ENCODE measurements at places on chromosomes 7 and 10. TPM values are rescaled to one million over a fixed set of nuclear protein-coding genes. Genes with fewer than 3 reads are reported as not detected.

Gene FAM25G
- total RNA-seq = 82.7 TPM

Gene CHST3
- 15.7 TPM for total RNA-seq

Gene CRPPA
- 1.5 TPM for total RNA-seq

Gene NANOS1
- total RNA-seq = 3.6 TPM

Gene GNAT3
- total RNA-seq = not detected

Gene H2BK1
- not detected for total RNA-seq

Gene SPDYE11
- total RNA-seq = not detected

Gene RPEL1
- not detected for total RNA-seq

Gene VWA2
- total RNA-seq = 21.5 TPM

Gene PNLIPRP1
- total RNA-seq = not detected

Gene CFAP70
- total RNA-seq = 7.0 TPM

Gene DBNL
- 122 TPM for total RNA-seq

Gene RAB19
- total RNA-seq = 0.47 TPM

Gene TMEM225B
- total RNA-seq = 2.5 TPM

Gene CLDN3
- 24.3 TPM for total RNA-seq

Gene WDR86
- not detected for total RNA-seq

Gene IFIT1B
- total RNA-seq = not detected

Gene CRTAC1
- 1.8 TPM for total RNA-seq

Gene AKR1D1
- not detected for total RNA-seq

Gene PALD1
- total RNA-seq = 6.0 TPM

Gene GARIN1A
- 0.26 TPM for total RNA-seq

Gene NPFFR1
- 0.42 TPM for total RNA-seq

Gene PODXL
- 9.6 TPM for total RNA-seq

Gene HTR5A
- total RNA-seq = not detected

Gene CCDC126
- total RNA-seq = 13.6 TPM

Gene CTAGE15
- total RNA-seq = not detected

Gene FBXO24
- total RNA-seq = 1.0 TPM

Gene PDIA4
- 55.9 TPM for total RNA-seq

Gene PRKCQ
- total RNA-seq = not detected

Gene HOXA9
- total RNA-seq = 44.7 TPM

Gene WNT16
- 13.1 TPM for total RNA-seq

Gene PHKG1
- 0.80 TPM for total RNA-seq

Gene UTF1
- total RNA-seq = not detected

Gene NKX1-2
- total RNA-seq = 1.5 TPM

Gene ZNF32
- 27.3 TPM for total RNA-seq

Gene IGF2BP3
- not detected for total RNA-seq

Gene AFAP1L2
- total RNA-seq = 19.4 TPM

Gene ITPRID1
- total RNA-seq = 16.7 TPM

Gene ANKRD61
- not detected for total RNA-seq

Gene SHH
- total RNA-seq = not detected

Gene EVX1
- not detected for total RNA-seq

Gene DKK1
- total RNA-seq = 41.1 TPM

Gene DNAH11
- 5.8 TPM for total RNA-seq

Gene ODAD2
- total RNA-seq = not detected

Gene GPER1
- total RNA-seq = 1.1 TPM

Gene ANXA11
- total RNA-seq = 68.4 TPM

Gene FAM20C
- total RNA-seq = 17.3 TPM

Gene PRKG1
- 1.5 TPM for total RNA-seq

Gene ZNF503
- 7.3 TPM for total RNA-seq

Gene ARHGAP12
- total RNA-seq = 29.9 TPM

Gene CNPY1
- not detected for total RNA-seq

Gene CNTNAP2
- total RNA-seq = not detected

Gene ADIRF
- 72.0 TPM for total RNA-seq

Gene TAS2R41
- total RNA-seq = not detected

Gene CHRM2
- not detected for total RNA-seq

Gene CFAP46
- total RNA-seq = not detected

Gene GIMAP5
- total RNA-seq = 4.9 TPM

Gene DDC
- not detected for total RNA-seq

Gene GIMAP7
- 9.6 TPM for total RNA-seq

Gene GATA3
- 110 TPM for total RNA-seq

All from lower leg skin (tissue), 4 donors.